Activated CD4-positive, alpha-beta T cell treated with anti-CD3 and anti-CD28 coated beads, Interleukin-10, Interleukin-2, amounts not matched to agents 100 ng/mL and 50 ng/mL, durations not matched to agents 16 hours and 8 hours (primary cell): ENCODE measurements at places on chromosomes 2 and 18.

DNA sequence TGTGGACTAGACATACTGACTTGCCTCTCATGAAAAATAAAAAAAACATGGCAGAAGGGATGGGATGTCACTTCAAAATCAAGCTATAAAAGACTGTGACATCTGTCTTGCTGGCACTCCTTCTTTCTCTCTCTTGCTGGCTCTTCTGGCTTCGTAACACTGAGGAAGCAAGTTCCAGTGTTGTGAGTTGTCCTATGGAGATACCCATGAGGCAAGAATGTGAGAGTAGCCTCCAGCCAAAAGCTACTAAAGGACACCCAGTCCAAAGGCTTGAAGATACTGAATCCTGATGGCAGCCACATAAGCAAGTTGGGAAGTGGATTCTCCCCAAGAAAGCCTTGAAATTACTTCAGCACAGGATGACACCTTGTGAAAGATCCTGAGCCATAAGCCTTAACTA, 376.1 kb upstream of the TMEFF2 start:
- DNase-seq = no peak

GRCh38 chr2:17536416-17536815, 4.1 kb upstream of the VSNL1 start:
- no peak for DNase-seq

GRCh38 chr18:43012951-43013350, 102.5 kb downstream of the RIT2 start:
- no peak for DNase-seq

DNA sequence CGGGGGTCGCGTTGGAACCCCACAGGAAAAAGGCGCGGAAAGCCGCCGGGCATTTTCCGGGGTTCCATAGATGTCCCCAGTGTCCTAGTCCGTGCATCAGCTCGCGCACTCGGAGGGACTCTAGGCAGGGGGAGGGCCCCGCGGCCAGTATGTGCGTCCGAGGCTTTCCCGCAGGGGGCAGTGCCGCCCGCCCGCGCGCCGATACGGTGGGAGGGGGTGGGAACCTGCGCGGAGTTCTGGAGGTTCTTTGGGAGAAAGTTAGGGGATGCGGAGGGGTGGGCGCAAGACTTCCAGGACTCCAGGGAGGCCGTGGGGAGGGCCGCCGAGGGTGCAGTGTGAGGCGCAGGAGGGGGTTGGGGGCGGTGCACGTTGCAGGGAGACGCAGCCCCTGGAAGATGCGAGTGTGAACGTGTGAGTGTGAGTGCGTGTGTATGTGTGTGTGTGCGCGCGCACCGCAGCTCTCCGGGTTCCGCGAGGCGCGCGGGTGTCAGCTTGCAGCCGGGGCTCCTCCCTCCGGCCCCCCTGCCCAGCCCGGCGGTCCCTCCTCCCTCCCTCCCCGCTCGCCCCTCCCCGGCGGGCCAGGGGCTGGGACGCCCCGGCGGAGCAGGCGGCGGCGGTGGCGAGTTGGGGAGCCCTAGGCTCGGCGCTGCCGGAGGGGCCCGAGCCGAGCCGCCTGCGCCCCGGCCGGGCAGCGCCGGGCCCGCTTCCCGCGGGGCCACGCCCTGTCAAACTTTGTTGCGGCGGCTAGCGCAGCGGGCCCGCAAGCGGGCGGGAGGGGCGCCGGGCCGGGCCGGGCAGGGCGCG, at the start of gene TCF7L1:
TSS of gene TCF7L1 (plus strand) at position 559 of the 804 bp plus-strand sequence. CDS start 293 bp downstream, outside the sequence.
- peak; percentile 38 for DNase-seq

DNA sequence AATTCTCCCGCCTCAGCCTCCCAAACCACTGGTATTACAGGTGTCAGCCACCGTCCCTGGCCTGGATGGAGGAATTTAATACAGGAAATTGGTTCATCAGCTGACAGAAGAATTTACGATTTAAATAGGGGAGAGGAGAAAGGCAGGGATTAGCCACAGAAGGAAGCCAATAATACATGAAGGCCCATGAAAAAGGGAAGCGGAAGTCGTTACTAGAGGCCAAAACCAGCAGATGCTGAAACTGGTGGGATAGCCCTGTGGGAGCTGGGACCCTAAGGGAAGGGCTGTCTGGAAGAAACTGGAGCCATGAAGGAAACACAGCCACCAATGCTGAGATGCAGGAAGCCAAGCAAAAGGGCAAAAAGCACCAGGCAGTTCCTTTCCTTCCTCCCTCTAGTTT, 163.7 kb upstream of the RMP24 start:
- DNase-seq = no peak

- DNase-seq = no peak
These were observed 82.8 kb downstream of the ZNF516 start for GRCh38 chr18:76412010-76412817.

DNA sequence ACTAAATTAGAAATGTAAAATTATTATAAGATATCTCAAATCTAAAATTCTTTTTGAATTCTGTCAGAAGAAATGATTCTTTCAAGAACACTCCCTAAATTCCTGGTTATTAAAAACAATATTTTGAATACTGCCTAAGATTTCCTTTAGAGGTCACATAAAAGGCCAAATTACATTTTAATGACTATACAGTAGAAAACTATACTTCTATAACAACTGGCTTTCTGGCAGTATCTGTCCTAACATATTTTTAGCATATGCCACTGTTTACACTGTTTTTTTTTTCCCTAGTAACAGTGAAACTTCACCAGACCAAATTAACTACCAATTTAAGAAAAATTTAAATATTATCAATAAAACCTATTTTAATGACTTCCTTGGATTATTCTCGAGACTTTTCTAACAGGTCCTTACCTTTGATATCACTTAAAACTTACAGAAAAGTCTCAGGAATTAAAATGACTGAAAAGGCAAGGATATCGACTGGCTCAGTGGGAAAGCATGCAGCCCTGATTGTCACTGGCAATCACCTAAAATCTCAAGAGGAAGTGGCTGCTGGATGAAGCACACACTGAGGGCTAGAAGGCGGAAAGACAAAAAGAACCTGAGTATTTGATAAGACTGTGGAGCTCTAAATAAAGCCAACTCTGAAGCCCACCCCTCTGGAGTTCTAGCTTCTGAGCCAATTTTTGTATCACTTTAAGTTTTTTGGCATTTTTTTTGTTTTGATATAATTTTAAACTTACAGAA, 59.6 kb downstream of the SPIRE1 start:
- DNase-seq = no peak

DNA sequence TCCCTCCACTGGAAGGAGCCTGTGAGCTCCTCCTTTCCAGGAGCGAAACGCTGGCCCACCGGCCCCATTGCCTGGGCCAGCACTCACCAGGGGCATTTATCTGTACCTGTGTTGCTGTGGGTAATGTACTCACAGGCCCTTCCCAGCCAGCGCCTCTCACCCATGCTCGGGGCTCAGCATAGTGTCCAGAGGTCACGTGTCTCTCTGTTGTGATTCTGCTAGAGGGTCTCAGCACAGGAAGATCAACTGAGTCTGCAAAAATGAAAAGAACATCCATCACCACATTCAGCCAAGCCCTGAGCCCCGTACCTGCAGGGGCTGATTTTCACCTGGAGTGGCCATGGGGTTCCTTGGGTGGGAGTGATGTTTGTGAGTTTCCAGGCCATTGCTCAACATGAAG, 103.1 kb upstream of the TPO start:
- DNase-seq = no peak

DNA sequence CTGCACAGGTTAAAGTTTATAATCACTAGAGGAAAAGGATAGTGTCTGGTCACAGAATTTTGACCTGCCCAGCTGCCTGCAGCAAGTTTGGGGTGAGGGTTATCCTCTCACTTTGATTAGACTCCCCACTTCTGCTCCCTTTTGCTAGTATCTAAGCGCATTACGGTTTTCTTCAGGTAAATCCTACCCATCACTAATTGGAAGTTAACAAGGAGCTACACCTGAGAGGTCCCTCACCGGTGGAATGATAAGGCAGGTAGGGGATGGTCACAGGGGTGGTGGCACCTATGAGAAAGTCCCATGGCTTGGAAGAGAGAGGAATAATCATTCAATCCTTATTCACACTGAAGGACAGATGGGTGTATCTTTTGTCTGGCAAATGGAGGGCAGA, 7.6 kb downstream of the BCL2 start:
- no peak for DNase-seq

DNA sequence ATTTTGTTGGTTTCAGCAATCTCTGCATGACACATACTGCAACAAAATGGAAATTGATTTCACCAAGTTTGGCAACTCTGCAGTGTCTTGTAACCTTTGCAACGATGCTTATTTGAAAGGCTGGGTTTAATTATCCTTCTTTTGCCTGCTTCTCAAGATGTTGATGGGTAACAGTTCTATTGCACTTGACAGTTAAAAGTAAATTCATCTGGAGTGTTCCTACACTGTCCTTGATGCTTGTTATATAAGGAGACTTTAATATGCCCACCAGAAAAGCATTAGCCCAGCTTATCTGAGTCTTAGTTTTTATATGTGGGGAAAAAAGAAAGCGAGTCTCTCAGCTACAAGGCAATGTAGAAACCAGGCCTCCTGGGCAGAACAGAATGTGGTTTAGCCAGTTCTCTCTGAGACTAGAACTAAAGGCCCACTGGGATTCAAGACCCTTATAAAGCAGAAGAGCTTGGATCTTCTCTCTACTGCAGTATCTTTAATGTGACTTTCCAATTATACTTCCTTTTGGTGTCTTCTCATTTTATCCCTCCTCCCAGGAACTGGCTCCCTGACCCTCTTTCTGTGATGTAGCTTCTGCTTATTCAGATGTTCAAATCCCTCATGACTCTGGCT, 106.8 kb upstream of the LYPD6 start:
- DNase-seq = no peak

GRCh38 chr2:193250389-193250788, 1055.7 kb upstream of the TMEFF2 start:
- no peak for DNase-seq

DNA sequence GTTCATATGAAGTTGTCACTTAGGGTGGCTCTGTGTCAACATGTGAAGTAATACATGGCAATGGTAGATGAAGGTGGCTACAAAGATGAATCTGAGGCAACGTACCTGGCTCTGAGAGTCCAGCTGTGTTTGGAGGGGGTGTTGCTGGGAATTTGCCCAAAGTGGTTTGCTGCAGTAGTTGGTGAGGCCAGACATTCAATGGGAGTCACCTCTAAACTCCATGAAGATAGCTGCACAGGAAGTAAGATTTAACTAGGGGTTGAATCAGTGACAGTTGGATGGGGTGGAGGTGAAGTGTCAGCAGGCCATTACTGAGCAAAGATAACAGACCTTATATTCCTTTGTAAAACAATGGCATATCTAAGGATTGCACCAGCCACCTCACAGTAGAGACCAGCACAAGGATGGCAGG, 71.8 kb downstream of the NUP35 start:
- DNase-seq = no peak

GRCh38 chr2:150325656-150326314, 161.7 kb downstream of the RND3 start:
- DNase-seq = no peak

DNA sequence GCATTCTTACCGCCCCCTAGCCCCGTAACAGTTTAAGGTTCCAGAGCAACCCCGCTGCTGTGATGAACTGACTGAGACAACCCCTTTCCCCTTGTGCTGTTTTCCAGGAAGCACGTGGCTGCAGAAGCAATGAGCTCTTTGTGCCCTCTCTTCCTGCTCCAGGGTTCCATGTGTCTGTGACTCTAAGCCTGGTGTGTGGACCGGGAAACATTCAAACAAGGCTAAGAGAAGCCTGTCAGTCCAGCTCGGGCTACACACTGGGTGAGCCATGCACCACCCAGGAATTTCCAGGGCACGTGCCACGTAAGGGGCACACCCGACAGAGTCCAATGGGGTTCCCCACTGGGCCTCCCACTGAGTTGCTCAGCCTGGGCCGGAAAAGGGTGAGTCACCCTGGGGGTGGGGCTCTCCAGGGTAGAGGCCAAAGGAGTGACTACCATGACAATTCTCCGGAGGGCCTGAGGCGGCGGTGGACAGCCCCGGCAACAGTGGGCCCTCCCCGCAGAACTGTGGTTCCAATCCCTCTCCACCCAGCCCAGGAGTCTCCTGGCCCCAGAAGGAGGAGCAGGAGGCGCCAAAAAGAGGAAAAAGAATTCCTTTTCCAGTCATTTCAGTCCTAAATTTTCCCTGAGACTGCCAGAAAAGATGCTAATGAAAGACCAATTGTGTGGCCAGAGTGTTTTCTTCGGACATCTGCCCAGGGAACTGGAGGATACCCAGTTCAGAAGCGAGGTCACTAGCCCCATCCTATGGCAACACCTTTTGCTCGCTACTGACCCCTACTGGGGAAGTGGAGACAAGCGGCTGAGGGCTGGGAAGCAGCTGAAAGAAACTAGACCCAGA, 157.8 kb upstream of the SLC1A4 start:
- DNase-seq = peak; percentile 93

- DNase-seq = no peak
These were observed 216.5 kb downstream of the KLHL29 start for GRCh38 chr2:23601301-23601965.

DNA sequence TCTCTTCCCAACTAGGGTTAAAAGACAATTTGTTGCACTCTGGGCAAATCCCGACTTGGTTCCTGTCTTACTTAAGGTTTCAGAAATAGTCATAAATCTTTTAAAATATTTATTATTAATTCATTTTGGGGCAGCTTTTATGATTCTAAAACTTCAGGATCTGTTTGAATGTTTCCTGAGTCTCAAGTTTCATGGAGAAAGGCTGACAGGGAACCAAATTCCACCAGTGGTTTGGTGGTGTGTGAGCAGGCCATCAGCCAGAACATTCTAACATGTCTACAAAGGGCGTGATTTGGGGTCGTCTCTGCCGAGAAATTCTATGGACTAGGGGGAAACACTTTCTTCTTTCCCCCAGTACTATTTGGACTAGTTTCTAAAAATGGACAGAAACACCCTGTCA, 366.4 kb downstream of the ZNF521 start:
- no peak for DNase-seq

DNA sequence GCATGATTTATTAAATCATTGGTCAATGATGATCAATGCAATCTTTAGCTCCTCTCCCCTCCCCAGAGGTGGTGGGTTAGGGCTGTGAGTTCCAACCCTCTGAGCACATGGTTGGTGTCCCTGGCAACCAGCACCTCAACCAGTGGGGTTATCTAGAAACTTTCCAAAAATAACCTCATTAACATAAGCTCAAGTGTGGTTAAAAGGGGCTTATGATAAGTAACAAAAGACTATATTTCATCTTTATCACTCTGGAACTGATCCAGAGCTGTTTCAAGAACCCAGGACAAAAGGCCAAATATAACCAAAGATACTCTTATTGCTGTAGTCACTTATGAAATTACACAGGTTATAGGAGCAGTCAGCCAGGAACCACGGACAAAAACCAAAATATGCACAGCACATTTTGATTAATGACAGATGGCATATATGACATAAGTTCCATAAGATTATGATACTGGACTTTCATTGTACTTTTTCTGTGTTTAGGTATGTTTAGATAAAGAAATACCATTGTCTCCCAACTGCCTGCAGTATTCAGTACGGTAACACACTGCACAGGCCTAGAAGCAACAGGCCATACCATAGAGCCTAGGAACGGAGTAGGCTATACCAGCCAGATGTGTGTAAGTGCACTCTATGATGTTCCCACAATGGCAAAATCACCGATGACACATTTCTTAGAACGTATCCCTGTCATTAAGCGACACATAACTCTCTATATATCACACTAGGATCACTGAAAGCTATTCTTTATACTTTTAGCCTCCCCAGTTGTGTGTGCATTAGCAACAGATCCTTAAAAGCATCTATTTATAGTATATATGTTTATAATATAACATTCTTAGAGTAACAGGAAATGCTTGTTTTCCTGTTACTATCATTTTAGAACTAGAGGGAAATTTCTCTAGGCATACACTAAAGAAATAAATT, 31.9 kb downstream of the KIDINS220 start:
- DNase-seq = no peak
